ENCODE measurements at places on chromosomes 11 and 22.

DNA sequence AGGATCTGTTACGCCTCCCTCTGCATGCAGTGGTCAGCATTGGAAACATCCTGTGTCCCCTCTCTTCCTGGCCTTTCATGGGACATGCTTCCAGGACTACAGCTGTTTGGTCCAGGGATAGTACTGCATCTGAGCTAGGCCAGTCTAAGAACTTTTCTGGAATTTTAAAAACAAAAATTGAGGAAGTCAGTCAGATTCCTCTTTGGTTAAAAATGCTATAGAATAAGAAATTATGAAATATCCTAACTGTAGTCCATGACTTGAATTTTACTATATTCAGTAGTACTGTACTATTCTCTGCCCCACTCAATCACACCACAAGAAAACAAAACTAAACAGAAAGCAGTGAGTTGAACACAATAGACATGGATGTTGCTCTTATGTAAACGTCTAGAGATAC, 201.0 kb upstream of the CADM1 start:
- DNase-seq, result no peak

DNA sequence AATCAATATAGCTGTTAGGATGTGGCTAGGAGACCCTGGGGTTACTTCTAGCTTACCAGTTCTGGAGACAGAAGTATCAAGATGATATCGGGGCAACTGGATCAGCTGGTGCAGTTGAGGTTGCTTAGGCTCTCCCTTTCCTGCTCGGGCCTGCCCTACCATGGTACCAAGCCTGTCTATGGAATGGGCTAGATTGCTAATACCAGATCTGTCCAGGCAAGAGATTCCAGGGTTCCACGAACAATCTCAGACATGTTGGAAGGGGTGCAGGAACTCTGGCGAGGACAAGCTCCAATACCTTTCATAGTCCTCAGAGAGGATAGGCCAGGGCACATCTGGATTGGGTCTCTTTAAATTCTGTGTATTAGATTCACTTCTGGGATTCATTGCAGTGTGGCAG, 53.8 kb downstream of the ADM start:
- DNase-seq, result no peak

GRCh38 chr11:27350511-27350910, 12.5 kb downstream of the CCDC34 start:
- no peak for DNase-seq

GRCh38 chr11:12411806-12412727, 34.7 kb downstream of the PARVA start:
- peak; percentile 34 for DNase-seq

DNA sequence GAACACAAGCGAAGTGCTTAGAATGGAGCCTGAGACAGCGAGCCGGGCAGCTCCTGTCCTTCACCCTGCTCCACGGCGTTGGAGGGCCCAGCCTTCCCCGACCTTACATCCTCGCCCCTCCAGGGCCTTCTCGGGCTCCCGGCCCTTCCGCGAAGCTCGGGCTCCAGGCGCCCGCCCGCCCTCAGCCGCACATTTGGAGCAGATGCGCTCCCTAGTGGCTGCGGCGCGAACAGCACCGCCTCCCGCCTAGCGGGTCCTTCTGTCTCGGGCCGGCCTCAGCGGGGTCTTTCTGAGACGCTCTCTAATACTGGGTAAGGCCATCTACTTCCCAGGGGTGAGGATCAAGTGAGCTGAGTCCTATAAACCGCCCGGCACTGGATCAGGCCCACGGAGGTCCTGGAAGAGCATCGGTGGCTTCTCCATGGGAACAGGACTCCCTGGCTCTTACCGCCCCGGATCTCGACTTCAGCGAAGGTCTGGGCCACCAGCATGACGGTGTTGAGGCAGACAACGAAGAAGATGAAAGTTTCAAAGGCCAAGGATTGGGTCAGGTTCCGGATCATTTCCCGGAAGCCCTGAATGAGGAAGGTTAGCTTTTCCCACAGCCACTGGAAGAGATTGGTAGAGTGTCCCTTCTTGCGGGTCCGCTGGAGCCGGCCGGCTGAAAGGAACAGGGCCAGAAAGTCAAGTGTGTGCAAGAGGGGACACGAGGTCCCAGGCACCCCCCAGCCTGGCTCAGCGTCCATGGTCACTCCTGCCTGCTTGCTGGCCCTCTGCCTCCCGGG, 3.7 kb downstream of the CATSPER1 start:
- DNase-seq, result peak; percentile 80

DNA sequence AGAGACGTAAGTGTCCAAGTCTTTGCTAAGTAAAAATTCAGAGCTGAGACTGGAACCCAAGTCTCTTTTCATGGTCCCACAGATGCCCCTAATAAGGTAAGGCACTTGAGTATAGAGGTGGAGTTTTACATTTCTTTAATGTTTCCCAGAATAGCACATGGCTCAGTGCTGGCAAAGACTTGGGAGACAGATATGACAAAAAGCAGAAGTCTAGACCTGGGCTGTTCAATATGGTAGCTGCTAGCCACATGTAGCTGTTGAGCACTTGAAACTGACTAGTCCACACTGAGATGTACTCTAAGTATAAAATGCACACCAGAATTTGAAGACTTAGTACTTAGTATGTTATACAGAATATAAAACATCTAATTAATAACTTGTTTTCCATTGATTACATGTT, 17.6 kb downstream of the VSTM5 start:
- DNase-seq, result no peak
